ENCODE measurements at places on chromosomes 7 and 10.
A peak's percentile ranks its signal among the peaks of the same experiment; 100 is the strongest.

DNA sequence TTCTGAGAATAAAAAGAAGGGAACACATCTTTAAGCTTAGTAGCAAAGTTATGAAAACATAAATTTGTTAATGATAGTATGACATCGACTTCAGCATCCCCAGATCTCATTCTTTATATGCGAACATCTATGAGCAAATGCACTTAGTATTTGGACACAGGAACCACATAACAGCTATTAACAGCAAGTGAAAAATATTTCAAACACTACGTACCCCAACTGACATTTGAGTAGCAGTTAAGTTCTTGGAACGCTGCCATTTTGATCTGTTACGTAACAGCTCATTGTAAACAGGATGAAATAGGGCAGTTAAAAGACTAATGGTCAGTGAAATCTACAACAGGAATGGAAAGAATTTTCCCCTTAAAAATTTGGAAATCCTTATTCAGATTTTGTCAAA is 428.9 kb downstream of the TNS3 start:
- DNase-seq = peak; percentile 15

- DNase-seq = no peak
Measured at GRCh38 chr7:29847496-29847895, 41.2 kb downstream of the WIPF3 start.

DNA sequence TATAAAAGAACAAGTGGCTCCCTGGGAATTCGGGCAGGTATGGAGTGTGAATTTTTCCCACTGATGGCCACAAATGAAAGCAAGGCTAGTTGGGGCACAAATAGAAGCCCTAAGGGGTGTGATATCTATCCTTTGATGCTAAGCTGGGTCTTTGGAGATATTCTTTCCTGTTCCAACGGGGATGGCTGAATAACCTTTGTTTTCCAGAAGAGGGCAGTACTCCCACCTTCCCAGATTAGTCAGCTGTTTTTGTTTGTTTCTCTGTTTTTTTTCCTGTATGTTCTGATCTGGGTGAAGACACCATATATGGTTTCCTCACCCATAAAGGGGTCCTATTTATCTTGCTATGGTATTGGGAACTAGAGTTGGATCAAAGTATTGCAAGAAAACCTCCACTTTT is 947.7 kb upstream of the SORCS1 start:
- no peak for DNase-seq

DNA sequence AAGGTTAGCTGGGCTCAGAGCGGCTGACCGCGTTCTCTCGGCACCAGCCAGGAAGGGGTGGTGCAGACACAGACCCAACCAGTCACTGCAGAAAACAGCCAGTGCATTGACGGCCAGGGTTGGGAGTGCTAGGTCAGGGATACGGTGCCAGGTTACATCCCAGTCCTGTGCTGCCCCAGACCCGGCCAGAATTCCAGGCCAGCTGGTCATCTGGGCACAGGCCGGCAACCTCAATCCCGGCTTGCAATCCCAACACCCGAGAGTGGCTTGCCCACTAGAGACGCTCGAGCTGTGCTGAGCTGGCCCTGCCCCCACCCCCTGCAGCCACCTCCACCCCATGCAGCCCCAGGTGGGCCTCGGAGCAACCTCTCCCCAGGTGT is 3.8 kb downstream of the PRAP1 start:
- no peak for DNase-seq

GRCh38 chr10:71252220-71252619 is 39.9 kb downstream of the UNC5B start:
- DNase-seq = no peak

DNA sequence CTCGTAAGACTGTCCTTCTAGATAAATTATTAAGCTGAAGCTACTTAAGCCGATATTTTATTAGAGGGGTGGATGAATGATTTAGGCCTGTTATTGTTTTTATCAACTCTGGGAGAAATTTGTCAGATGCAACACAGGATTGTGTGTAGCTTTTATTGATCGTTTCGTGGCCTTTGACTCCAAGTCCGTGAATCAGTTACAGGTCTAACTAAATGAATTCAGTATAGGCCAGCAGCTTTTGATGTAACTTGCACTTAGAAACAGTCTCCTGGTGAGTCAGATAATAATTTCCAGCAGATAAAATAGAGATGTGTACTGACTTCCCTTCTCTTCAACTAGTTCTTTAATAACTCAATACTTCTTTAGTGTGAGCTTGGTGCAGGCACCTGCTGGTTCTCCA is 341.7 kb upstream of the SMIM30 start:
- DNase-seq = no peak

GRCh38 chr10:105148456-105148855 is 507.4 kb downstream of the SORCS3 start:
- no peak for DNase-seq

DNA sequence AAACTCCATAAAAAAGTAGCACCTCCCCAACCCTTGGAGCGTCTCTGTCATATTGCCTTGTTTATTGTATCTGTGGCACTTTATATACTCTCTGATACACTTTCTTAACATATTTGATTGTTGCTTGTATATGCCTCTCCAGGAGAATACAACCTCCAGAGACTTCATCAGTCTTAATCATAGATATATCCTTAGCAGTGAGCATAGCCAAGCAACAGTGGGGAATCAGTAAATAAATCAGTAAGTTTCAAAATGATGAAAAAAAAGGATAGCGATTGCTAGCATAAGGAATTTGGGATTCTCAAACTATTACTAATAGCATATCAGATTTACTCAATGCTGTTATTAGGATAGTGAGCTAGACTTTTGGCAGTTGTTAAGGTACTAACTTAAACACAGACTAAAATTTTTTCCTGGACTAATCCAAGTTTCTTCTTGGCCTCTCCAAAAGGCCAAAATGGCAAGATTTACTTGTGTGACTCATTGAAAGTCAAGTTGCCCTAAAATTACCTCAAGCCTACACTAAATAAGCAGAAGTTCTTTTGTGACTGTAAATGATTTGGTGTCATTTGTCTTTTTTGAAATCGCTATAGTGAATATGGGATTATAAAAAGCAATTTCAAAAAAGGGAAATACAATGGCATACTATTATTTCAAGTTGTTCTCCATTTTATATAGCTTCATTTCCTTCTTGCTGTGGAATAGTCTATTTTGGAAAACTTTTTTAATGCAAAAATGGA is 177.9 kb downstream of the CHN2 start:
- no peak for DNase-seq

Measured in amniotic stem cell (primary cell).